Lower leg skin (tissue), 4 donors: ENCODE measurements at places on chromosomes 16 and 17.

GRCh38 chr17:55090079-55090492, 121.5 kb downstream of the STXBP4 start:
- no peak for DNase-seq

DNA sequence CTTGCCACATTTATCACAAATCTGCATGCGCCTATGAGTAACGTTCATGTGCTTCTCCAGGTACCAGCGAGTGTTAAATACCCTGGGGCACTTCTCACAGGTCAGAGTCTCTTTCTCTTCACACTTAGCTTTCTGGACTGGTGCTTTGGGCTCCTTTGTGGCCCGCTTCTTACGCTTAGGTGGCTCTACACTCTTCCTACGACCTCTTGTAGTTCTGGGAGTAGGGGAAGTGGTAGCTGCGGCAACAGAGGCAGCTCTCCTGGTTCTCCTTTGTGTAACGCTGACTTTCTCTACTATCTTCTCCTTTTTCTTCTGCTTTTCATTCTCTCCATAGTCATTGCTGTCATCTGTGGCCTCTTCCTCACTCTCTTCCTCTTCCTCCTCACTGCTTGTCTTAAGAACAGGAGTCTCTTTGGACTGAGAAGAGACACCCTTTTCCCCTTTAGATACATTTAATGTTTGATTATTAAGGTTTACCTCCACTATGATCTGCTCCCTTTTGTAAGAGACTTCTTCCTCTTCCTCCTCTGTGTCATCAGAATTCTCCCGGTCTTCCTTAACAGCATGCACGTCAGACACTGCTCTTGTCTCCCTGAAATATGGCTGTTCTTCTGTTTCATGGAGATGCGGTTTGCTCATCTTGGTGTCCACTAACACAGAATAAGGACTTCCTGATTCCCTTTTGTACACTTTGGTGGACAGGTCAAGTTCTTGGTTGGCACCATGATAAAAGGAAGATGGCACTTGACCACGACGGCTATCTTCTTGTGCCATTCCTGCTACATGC, 45.0 kb downstream of the ZNF652 start:
- no peak for DNase-seq

DNA sequence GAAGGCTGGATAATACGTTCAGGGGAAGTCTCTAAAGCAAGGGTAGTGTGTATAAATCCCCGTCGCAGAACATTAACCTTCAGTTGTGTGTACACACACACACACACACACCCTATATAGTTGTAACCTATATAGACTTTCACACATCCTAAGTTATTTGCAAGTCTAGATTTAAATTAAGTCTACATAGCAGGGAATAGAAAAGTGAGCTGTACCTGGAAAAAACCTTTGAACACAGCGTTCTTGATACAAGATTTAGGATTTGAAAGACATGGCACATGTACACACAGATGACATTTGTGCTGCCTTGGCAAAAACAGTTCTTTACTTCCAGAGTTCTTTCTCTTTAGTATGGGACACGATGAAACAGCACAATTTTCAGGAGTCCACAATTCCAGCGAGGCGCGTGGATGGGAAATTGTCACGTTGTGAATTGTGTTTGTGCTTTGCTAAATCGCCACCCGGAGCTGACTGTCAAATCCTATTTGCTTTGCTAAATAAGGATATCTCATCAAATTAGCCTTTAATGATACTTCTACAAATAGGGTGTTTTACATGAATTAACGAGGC, 233.9 kb downstream of the MRTFB start:
- DNase-seq, result no peak

- DNase-seq, result no peak
Measured at GRCh38 chr16:66541388-66542355, 8.2 kb downstream of the TK2 start.

DNA sequence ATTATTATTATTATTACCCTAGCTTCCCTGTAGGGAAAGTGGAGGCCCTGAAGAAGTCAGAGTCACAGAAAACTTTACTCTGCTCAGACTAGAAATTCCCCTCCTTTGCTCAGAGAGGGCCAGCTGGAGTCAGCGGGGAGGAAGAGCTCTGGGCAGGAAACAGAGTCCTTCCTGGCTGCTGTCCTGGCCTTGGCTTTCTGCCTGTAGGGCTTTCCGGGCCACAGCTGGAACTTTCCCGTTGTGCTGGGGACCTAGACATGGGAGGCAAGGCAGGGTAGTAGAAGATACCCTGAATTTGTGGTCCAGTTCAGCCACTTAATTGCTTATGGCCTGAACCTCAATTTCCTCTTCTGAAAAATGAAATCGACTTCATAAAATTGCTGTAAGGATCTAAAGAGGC, 14.0 kb upstream of the CCL2 start:
- no peak for DNase-seq

DNA sequence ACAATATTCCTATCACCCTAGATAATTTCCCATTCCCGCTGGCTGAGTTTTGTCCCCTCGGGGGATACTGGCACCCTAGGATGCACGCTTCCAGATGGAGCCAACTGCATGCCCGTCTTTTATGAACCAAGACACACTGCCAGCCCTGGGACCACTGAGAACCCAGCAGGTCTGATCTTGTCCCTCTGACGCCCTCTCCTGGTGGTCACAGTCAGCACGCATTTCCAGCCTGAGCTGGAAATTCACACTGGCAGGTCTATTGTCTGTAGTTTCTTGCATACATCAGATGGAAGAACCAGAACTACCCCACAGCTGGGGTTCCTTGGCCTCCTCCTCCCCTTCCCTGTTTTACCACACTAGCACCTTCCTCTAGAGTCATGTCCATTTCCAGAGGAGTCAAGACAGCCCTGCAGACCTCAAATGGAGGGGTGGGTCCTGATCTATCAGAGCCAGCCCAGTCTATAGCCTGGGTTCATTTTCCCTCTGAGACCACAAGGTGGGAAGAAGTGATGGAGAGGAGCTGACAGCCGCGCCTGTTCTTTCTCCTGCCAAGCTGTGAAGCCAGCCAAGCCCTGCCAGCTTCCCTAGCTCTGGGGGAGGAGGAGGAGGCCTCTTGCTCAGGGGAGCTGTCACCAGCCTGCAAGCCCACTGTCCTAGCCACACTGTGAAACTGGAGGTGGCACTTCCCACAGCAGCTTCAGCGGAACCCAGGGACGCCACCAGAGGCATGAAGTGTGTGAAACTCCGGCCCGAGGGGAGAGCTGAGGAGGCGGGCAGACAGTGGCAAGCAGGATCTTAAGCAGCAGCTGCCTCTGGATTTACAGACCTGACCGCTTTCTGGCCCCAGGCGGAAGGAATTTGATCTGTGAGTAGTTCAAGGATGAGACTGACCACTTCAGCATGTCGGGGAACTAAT, 29.3 kb downstream of the MXRA7 start:
- no peak for DNase-seq

- DNase-seq, result no peak
Measured at GRCh38 chr17:5211458-5211857, 19.8 kb upstream of the ZNF594 start.
